Stimulated activated CD4-positive, alpha-beta T cell treated with anti-CD3 and anti-CD28 coated beads, Interleukin-1b, Interleukin-23, amount 100 ng/mL, for 48 hours (primary cell): ENCODE measurements at places on chromosomes 2 and 18.

DNA sequence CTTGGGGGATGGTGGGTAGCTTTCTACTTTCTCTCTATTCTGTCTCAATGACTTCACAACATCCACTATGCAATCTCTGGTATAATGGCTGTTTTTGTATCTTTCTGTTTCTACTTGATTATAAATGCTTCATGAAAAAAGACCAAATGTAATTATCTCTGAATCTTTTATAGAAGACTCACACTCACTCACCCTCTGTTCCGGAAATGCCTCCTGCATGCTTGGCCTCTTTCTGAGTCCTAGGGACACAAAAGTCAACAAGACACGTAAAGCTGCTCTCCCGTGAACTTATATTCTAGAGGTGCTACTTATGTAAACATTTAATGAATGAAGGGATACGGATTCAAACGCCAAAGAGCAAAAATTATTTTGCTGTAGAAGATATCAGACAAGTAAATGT is 502.2 kb upstream of the SOX11 start:
- no peak for DNase-seq

DNA sequence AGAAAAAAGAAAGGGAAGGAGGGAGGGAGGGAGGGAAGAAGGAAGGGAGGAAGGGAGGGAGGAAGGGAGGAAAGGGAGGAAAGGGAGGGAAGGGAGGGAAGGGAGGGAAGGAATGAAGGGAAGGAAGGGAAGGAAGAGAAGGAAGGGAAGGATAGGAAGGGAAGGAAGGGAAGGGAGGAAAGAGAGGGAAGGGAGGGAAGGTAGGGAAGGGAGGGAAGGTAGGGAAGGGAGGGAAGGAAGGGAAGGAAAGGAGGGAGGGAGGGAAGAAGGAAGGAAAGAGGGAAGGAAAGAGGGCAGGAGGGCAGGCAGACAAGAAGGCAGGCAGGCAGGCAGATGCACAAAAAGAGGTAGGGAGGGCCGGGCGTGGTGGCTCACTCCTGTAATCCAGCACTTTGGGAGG is 74.9 kb downstream of the THADA start:
- DNase-seq = no peak

GRCh38 chr2:191878548-191879279 is 31.8 kb upstream of the CAVIN2 start:
- DNase-seq = no peak

DNA sequence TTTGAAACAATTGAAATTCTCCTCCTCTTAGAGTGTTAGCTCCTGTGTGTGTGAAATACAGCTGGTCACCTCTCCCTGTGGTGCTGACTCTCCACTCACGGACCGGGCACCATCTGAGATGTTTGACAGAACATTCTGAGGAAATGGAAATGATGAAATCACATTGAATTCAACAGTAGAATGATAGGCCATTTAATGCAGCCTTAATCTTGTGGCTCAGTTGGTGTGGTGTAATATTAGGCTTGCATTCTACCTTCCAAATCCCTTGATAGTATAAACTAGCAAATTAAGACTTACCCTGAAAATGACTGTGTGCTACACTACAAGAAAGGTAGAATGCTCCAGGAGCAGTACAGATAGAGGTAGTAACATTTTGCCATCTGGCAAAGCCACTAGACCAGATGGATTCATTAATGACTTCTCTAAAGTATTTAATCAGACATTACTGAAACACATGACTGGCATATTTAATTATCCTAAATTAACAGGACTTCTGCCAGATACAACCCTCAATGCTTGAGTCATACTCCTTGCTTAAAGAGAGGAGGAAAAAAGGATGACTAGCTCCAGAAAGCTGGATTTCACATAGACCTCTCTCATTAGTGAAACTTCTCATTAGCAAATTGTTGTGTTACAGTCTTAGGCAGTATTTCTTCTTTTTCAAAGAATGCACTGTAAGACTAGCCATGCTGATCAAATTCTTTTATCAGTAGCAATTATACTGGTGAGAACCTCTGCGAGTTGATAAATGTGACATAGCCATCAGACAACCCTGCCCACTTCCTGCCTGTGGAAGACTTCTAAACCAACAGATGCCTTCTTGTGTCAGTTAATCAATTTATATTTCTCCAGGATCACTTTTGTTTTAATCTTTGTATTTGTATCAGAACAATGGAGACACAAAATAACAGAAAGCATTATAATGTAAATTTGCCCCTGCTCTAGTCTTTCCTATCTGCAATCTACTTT is 80.6 kb downstream of the EML6 start:
- DNase-seq = no peak

- no peak for DNase-seq
Observed at GRCh38 chr2:176924909-176925534, 287.6 kb upstream of the HNRNPA3 start.
